NCI-H1417 treated with DMSO at 0.1 percent for 48 hours (cell line): ENCODE measurements at places on chromosomes 4 and X.
A peak's percentile ranks its signal among the peaks of the same experiment; 100 is the strongest.

- DNase-seq: no peak
Measured at GRCh38 chr4:154953691-154954090, 172.6 kb downstream of the RBM46 start.

GRCh38 chr4:8029689-8030088 lies 90.0 kb upstream of the AFAP1 start:
- DNase-seq: no peak

- no peak for DNase-seq
Measured at GRCh38 chrX:12951595-12951975, 23.3 kb upstream of the TMSB4X start.

DNA sequence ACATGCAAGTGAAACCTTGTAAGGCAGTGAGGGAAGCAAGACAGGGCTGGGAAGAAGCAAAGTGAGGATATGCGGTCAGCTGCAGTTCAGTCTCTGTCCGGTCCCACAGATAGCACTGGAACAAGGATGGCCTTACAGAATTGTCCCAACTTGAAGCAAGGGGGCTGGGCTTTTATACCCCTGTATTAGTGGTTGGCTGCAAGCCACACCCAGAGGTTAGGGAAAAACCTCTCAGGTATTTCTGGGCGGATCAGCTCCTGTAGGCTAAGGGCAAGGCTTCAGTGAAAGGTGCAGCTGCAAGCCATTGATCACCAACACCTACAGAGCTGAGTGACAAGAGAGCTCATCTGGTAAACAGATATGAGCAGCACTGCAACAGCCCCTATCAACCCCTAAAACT lies 89.0 kb downstream of the KDR start:
- no peak for DNase-seq

GRCh38 chr4:59983852-59984251 lies 1216.3 kb upstream of the ADGRL3 start:
- no peak for DNase-seq

DNA sequence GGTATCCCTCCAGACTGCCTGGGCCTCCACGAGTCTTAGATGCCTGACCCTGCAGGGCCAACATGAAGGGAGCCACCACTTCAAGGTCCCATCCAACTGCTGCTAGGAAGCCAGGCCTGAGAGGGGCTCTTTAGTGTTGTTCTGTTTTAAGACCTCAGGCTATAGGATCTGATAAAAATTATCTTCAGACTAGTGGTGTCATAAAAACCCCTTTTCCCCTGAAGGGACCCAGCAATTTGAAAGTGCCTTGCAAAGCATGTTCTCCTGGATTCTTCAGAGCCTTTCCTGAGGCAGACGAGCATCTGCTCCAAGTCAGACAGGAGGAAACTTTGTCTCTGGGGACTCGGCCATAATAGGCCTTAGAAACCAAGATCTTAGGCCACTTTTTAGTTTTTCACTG lies 26.9 kb downstream of the TSPAN5 start:
- no peak for DNase-seq

DNA sequence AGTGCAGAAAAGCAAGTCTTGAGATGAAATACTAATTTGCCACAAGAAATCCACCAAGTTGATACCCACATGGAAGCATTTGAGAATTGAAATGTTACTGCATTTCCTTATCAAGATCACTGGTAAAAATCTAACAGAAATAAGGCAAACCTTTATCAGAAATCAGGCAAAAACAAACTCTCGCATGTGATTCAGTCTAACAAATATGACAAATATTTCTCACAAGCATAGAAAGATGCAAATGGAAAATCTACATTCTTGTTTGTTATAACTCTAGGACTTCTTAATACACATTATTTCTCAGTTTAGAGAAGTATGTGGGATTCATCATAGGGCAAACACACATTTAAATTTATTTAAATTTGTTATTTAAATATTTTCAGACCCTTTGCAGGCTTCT lies 52.9 kb downstream of the TXK start:
- DNase-seq: no peak

DNA sequence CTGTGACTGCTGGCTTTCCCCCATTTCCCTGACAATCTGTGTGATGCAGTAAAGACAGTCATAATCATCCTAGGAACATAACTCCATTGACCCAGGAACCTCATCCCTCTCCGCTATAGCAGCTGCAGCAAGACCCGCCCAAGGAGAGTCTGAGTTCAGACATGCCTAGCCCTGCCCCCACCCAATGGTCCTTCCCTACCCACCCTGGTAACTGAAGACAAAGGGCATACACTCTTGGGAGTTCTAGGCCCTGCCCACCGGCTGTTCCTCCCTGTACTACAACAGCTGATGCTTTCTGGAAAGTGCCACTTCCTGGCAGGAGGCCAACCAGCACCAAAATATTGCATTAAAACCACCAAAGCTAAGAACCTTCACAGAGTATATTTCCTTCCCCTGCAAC lies 1035.6 kb downstream of the C4orf33 start:
- DNase-seq: no peak

GRCh38 chr4:33045334-33045733 lies 2325.2 kb downstream of the PCDH7 start:
- DNase-seq: no peak

- DNase-seq: no peak
Measured at GRCh38 chr4:4491396-4491893, 50.4 kb downstream of the STX18 start.

GRCh38 chrX:37745354-37745753 lies 34.5 kb upstream of the CYBB start:
- peak; percentile 43 for DNase-seq

- no peak for DNase-seq
Measured at GRCh38 chrX:42047886-42048285, 124.5 kb upstream of the CASK start.
